ENCODE measurements at places on chromosomes 2 and 18.
A peak's percentile ranks its signal among the peaks of the same experiment; 100 is the strongest.

GRCh38 chr2:23696752-23697045, 230.2 kb downstream of the ATAD2B start:
- no peak for DNase-seq

DNA sequence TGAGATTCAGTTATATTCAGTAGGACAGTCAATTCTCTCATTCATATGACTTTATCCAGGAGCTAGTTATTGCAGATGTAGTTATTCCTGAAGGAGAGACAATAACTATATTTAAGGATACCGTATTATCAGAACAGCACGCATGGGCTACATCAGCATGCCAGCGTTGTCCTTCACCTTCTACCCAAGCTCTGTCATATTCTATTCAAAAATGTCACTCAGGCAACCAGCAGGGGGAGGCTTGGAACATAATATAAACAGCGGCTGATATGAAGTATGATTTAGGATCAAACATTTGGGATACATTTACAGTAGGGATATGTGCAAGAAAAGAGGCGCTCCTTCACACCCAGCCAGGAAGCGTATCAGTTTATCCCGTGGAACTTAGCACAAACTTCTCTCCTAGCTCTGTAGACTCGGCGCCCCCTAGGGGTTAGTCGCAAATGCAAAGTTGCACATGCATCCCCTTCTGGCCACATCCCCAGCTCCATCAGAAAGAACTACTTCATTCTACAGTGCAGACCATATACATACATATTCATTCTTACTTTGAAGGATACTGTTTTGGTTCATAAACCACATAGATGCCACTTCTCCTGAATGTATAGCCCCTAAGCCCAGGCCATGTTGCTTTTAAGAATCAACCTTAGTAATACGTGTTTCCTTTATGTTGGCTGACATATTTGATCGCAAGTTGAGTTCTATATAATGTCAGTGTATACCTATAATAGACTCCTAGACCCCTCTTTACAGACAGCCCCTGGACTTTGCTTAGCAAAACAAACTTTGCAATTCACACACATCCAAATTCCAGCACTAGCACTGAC, 759.4 kb downstream of the ADCYAP1 start:
- peak; percentile 13 for DNase-seq

- DNase-seq: no peak
Measured at GRCh38 chr2:191366199-191366598, 121.0 kb downstream of the MYO1B start.

DNA sequence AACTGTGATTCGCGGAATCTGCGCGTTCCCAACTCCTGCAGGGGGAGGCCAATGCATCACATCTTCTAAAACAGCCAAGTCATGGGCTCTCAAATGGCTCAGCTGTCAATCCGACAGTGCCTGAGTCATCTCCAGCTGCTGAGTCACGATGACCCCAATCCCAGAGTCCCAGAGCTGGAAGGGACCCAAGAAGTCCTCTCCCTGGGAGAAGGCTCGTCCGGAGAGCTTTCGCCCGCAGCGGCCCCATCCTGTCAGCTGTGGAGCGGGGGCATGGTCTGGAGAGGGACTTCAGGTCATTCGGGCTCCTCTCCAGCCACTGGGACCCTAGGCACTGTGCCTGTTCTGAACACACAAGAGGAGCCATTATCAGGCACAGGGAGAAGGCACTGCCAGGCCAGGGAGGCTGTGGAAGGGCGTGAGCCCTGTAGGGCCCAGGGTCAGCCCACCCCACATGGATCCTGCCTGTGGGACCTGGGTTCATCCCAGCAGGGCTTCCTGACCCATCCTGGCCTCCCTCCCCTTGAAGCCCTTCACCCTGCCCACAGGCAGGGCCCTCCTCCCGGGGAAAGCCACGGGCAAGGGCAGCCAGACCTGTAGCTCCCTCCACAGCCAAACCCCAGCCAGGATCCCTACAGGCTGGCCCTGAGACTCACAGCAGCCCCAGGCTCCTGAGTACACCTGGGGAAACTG, 47.6 kb upstream of the GPC1 start:
- DNase-seq: peak; percentile 29

- DNase-seq: no peak
Measured at GRCh38 chr2:56985609-56986008, 801.8 kb downstream of the CCDC85A start.

DNA sequence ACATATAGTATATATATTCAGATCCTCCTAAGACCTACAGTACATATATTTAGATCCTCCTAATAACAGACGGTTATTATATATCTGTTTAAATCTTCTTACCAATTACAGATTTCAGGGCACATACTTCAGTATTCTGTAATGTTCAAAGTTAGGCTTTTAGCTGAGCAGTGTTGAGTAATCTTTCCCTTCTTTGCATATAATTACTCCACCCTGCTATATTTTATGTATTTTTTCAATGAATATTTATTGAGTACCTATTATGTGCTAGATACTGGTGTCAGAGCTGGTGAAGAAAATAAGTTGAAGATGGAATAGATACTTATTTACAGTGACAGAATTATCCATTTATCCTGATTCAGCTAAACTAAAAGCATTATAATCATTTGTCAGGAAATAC, 84.9 kb downstream of the NEB start:
- DNase-seq: no peak

DNA sequence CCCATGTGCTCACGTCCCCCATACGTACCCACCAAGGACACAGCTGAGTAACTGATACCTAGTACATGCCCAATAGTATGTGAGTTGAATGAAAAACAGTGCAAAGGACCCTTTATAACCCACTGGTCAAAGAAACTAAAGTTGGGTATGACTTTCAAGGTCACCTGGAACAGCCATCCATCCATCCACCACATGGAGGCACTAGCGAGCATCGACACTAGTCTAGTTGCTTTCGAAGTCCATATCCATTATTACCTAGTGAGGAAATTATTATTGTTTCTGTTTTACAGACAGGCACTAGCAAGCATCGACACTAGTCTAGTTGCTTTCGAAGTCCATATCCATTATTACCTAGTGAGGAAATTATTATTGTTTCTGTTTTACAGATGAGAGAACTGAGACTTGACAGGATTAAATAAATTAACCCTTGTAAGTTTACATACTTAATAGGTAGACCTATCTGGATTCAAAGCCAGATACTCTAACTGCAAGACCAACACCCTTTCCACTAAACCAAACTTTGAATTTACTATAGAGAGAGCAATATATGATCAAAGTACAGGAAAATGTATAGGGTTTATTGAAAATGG, 233.7 kb downstream of the METTL4 start:
- peak; percentile 27 for DNase-seq

Measured in endothelial cell of umbilical vein (primary cell).